ENCODE measurements at places on chromosomes 1 and 21. TPM values are rescaled to one million over a fixed set of nuclear protein-coding genes. Genes with fewer than 3 reads are reported as not detected.

Gene GJA4
- total RNA-seq, result 1.4 TPM

Gene IGSF9
- total RNA-seq, result not detected

Gene ATP1A4
- total RNA-seq, result not detected

Gene NCMAP
- total RNA-seq, result 0.14 TPM

Gene HSD11B1
- 0.75 TPM for total RNA-seq

Gene PLA2G4A
- total RNA-seq, result 0.09 TPM

Gene PEAR1
- total RNA-seq, result 0.53 TPM
